ENCODE measurements at places on chromosomes 1 and 21.

GRCh38 chr1:226977643-226978431 is 37.7 kb downstream of the COQ8A start:
- no peaks in the 10 kb centered on the region for H3K36me3 ChIP-seq
- no peak overlapping the region for H3K27ac ChIP-seq
- no peaks in the 10 kb centered on the region for H3K27me3 ChIP-seq
- no peaks in the 10 kb centered on the region for H3K4me1 ChIP-seq
- H3K4me3 ChIP-seq = no peak overlapping the region
- DNase-seq = no peak

DNA sequence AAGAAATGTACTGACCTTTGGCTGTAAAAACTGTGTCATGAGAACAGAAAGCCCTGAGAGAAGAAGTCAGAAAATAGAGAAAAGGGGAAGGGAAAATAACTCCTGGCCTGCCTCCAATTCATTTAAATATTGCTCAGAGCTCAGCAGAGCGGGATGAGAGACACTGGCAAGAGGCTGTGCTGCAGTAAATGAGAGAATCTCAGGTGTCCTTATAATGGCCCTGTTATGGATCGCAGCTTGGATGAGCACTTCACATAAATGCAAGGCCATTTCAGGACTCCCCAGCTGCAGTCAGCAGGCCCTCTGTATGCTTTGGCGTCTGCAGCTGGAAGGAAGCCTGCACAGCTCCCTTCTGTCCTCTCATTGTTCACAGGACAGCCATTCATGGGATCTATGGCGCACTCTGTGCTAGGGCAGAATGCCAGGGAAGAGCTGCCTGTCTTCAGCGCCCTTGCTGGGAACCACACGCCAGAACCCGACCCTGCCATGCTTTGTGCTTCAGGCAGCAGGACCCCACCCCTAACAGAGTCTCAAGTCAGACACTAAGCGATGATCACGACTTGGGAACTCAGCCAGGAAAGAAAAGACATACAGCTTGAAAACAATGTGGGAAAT is 20.7 kb upstream of the ABCB10 start:
- no peaks in the 10 kb centered on the region for H3K36me3 ChIP-seq
- 0 out of 2 replicates have a peak overlapping the region, but pooled peaks have one; percentile 41 for H3K27ac ChIP-seq
- H3K4me1 ChIP-seq = peaks cover 21% of the 10 kb centered on the region
- H3K27me3 ChIP-seq = no peaks in the 10 kb centered on the region
- peak; percentile 86 for DNase-seq
- peak overlapping the region; percentile 57 for H3K4me3 ChIP-seq

DNA sequence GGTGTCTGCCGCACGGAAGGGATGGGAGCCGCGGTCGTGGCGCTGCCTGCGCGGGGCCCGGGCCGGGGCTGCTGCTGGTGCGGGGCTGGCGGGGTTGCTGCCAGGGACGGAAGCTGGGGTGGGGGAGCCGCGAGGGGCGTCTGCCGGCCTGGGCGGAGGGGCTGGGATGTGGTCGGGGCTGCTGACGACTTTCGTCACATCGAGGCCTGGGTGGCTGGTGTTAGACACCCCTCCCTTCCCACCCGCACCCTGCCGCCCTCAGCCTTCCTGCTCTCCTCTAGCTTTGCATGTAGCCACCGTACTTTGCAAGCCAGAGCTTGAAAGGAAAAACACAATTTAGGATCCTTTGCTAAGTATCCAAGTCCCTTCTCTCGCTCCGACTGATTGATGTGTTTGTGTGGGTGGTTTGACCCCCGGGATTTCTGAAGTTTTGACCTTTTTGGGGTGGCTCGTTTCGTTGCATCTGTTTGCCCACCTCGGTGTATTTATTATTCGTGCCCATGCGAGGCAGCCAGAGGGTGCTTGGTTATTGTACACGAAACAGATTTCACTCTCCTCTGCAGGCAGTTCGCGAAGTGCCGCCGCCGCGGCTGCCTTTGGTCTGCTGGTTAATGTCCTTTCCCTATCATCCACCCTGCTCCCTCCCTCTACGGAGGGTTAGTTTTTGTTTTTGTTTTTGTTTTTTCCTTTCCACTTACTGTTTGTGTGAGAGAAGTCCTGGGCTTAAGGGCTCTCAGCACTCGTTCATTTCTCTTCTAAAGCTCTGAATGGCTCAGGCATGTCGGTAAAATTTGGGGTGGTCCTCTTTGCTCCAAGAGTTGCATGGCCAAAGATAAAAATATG is 868 bp downstream of the C1orf21 start:
- no peaks in the 10 kb centered on the region for H3K27me3 ChIP-seq
- no peaks in the 10 kb centered on the region for H3K36me3 ChIP-seq
- no peaks in the 10 kb centered on the region for H3K4me1 ChIP-seq
- DNase-seq = no peak

DNA sequence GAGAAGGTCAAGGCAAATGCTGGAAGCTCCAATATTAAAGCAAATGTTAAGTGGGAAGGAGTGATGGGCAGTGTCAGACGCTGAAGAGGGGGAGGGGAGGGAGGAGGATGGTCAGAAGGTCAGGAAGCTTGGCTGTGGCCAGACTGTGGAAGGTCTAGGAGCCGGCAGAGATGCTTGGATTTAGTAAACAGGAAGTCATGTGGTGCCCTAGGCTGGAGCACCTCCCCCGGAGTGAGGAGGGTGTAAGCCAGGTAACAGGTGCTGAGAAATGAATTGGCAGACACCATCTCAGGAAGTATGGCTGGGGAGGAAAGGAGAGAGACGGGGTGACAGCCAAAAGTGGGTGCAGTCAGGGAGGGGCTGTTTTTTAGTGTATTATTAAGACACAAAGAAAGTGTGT is 17.7 kb downstream of the CSMD2 start:
- H3K4me3 ChIP-seq = no peak overlapping the region
- no peaks in the 10 kb centered on the region for H3K27me3 ChIP-seq

DNA sequence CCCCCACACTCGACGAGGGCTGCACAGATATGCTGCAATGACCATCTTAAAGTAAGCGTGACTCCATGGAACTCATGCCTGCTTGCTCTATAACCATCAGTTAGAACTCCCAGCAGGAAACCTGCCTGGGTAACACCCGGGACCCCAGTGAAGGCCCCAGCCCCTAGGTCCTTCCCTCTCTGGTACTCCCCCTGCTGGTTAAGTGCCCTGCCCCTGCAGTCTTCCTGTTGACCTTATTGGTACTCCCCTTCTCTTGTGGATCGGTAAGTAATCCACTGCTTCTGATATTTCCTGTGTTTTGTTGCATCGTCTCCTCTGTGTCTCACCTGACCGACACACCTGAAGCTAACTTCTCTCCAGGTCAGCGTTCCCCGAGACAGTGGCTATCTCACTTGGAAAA is 104.8 kb upstream of the COG2 start:
- H3K36me3 ChIP-seq = no peaks in the 10 kb centered on the region
- H3K27ac ChIP-seq = no peak overlapping the region
- H3K4me3 ChIP-seq = no peak overlapping the region
- H3K4me1 ChIP-seq = no peaks in the 10 kb centered on the region

All from Karpas-422 (cell line).